ENCODE measurements at places on chromosomes 3 and 15. TPM values are rescaled to one million over a fixed set of nuclear protein-coding genes. Genes with fewer than 3 reads are reported as not detected.

CAMP gene
- not detected for total RNA-seq

AHSG gene
- total RNA-seq = 0.28 TPM

IL17RC gene
- 42.2 TPM for total RNA-seq

GP9 gene
- total RNA-seq = not detected

MANF gene
- total RNA-seq = 172 TPM

SLCO2A1 gene
- total RNA-seq = 0.05 TPM

PIK3CA gene
- 7.0 TPM for total RNA-seq

SKOR1 gene
- 0.19 TPM for total RNA-seq

FETUB gene
- total RNA-seq = 2.8 TPM

CTXN2 gene
- total RNA-seq = not detected

EPHA6 gene
- not detected for total RNA-seq

RPL4 gene
- total RNA-seq = 3,484 TPM

KIF23 gene
- 27.7 TPM for total RNA-seq

CA12 gene
- total RNA-seq = 113 TPM

CFAP100 gene
- not detected for total RNA-seq

GOLGA8J gene
- total RNA-seq = not detected

ADAMTS7 gene
- total RNA-seq = 1.6 TPM

LRRC49 gene
- 8.8 TPM for total RNA-seq

FSIP1 gene
- total RNA-seq = 0.42 TPM

ZNF774 gene
- total RNA-seq = 1.5 TPM

PLA1A gene
- total RNA-seq = not detected

ETFA gene
- total RNA-seq = 109 TPM

XCR1 gene
- not detected for total RNA-seq

Measured in airway epithelial cell (primary cell).